ENCODE measurements at places on chromosomes 2 and 18.

GRCh38 chr2:114400890-114401289 is 41.6 kb upstream of the DPP10 start:
- DNase-seq = no peak

DNA sequence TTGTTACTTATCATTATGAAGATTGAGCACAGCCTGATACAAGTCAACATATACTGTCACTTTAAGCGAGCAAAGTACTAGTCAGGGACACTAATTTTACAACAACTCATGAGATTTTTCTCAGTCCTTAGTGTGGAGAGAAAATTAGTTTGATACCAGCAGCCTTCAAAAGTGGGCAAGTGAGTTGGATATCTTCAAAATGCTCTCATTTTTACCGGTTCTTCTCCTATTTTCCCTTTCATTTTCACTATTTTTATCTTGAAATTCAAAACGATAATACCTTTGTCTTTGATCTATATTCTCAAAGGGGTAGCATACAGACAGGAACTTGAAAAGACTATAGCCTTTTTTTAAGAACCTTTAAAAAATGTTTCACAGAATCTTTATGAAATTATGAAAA is 52.0 kb upstream of the UBXN4 start:
- no peak for DNase-seq

- DNase-seq = no peak
These were observed 32.8 kb downstream of the KATNAL2 start for GRCh38 chr18:46950064-46950656.

- DNase-seq = no peak
These were observed 88.1 kb upstream of the SEC11C start for GRCh38 chr18:59051470-59052165.

- DNase-seq = no peak
These were observed 25.2 kb downstream of the PTPN4 start for GRCh38 chr2:119784876-119785275.

DNA sequence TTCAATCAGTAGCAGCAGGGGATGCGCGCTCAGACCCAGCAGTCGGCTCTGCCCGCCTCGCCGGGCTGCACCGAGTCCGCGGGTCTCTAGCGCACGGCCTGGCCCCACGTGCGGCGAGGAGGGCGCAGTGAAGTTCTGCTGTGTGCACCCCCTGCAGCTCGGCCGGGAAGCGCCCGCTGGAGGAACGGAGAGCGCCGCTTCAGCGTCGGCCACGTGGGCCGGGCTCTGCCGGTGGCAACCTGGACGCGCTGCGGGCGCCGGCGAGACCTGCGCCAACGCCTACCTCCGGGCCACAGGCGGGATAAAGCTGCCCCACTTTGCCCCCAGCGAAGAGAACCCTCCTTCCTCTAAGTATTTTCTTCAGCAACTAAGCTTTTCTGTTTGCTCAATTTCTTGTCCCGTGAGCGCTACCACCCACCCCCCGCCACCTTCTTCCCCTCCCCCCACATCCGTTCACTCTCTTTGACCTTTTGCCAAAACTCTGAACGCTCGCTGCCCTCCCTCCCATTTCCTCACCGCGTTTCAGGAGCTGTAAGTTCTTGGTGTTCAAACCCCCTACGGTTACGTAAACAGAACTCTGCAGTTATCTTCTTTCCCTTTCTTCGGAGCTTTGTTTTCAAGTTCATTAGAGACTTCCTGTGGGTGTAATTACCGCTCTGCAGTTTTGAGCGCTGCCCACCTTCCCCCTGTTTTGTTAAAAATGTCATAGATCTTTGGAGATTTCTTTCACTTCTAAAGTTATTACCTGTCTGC is 42.6 kb upstream of the EDAR start:
- peak; percentile 41 for DNase-seq

DNA sequence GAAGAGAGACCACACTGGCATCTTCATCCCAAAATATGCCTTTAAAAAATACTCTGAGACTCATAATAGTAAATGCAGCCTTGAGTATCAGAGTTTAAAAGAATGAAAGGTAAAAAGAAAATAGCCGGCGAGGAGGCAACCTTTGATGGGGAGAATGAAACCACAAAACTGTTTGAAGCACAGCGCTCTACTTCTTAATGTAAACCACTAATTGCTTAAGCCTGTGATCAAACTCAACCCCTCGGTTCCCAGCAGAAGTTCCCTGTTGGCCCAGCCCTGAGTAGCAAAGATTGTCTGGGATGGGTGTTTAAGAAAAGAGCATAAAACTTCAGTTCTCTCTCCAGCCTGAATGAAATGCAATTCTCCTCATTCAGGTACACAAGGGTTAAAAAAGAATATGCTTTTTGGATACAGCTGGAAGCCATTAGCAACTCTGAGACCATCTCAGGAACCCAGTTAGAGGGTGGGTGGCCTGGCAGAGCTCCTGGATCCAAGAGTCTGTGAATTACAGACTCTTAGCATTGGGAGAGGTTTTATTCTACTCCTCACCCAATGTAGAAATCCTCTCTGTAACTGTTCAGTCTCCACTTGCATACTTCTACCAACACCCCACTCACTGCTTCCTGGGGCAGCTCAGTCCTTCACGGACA is 44.8 kb downstream of the VIT start:
- DNase-seq = no peak

Data from ovary (tissue), 10 donors.